ENCODE measurements at places on chromosomes 1 and 21. TPM values are rescaled to one million over a fixed set of nuclear protein-coding genes. Genes with fewer than 3 reads are reported as not detected.

The AGBL4 gene
- total RNA-seq = not detected

The BEND5 gene
- total RNA-seq = not detected

DNA sequence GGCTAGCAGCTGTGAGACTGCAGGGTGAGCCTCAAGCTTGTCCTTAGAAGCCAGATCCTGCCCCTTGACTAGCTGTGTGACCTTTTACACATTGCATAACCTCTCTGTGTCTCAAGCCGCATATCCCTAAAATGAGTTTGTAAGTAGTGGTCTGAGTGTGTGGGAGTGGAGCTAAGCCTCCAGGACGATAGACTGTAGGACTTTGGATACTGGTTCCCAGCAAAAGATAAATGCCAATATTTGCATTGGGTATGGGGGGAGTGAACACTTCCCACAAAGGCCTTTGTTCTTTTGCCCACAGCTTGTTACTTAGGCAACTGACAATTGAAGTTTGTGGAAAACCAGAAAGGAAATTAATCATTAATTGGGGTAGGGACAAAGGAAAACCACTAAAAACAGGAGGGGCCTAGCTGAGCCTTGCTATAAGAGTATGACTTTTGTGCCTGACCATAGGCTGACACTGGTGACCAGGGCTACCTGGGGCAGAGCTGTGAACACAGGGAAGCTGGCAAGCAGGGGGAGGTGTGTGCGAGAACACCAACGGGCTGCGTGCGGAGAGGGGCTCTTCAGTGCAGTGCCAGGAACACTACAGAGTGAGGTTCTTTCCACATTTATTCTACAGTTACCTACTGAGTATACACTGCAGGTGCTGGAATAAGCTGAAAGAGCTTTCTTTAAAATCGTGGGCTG is 102.4 kb upstream of the ETV3 start:
- DNase-seq = no peak

The IL19 gene
- not detected for total RNA-seq

DNA sequence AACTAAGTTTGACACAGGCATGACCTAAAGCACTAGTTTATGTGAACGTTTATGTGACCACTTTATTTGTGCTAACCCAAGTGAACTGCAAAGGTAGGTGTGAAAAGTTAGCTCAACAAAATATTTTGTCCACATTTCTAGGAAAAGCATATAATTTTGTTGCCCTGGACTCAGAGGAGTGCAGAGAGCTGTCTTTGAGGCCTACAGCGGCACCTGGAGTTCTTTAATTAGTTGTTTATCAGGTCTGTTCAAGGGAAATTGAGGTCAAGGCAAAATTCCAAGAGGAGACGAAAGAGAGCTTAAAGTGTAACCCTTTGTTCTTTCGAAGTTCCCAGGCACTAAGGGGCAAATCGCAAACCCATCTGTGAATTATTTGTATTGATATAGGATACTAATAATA is 1.3 kb downstream of the GIPC2 start:
- DNase-seq = no peak

- DNase-seq = no peak
These were observed 3.5 kb downstream of the DHCR24 start for GRCh38 chr1:54883349-54884102.

- DNase-seq = no peak
These were observed 181.0 kb upstream of the KLHDC7A start for GRCh38 chr1:18299441-18300338.

- DNase-seq = no peak
These were observed 367.9 kb upstream of the DUSP10 start for GRCh38 chr1:222109836-222110235.

- no peak for DNase-seq
These were observed 60.8 kb downstream of the ELK4 start for GRCh38 chr1:205570796-205571537.

DNA sequence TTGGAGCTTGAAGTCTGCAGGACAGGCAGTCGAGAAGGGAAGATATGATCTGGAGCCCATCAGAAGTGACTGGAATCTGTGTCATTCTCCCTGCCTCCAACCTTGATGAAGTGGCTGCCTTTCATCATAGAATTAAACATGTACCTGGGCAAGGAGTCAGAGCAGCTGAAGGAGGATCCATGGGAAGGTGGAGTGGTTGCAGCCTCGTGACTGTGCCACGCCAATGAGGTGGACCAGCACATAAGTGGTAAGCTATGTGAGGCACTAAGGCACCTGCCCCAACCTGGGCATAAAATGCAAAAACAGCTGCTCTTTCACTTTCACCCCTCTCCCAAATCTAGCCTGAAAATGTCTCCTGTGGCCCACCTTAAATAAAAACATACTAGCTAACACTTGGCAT is 7.3 kb downstream of the SLC22A15 start:
- no peak for DNase-seq

- no peak for DNase-seq
These were observed 446.8 kb downstream of the COL11A1 start for GRCh38 chr1:102661481-102661880.

The TRIM17 gene
- total RNA-seq = not detected

GRCh38 chr1:151143057-151143435 is 3.4 kb downstream of the SEMA6C start:
- DNase-seq = no peak

DNA sequence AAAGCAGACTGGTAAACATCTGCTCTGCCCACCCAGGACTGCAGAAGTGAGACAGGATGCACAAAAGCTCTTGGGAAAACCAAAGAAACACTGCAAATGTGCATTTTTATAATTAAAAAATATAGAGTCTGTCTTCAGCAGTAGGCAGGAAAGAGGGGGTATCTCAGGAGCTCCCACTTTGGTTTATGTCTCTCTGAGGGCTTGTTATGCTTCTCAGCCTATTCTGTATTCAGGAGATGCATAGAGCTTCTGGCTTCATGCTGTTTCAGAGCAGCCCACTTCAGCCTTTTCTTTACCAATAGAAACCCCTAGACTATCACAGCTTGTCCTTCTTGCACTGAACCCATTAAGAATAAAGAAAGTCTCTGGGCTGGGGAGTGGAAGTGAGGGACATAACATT is 148.0 kb downstream of the ROR1 start:
- no peak for DNase-seq

GRCh38 chr1:19327301-19327700 is 15.2 kb downstream of the SLC66A1 start:
- DNase-seq = no peak

GRCh38 chr1:18666317-18666920 is 35.8 kb downstream of the PAX7 start:
- DNase-seq = no peak

- DNase-seq = no peak
These were observed 288.4 kb downstream of the SMYD3 start for GRCh38 chr1:246218686-246219085.

- DNase-seq = no peak
These were observed 592.5 kb downstream of the PTPRU start for GRCh38 chr1:29828526-29829447.

DNA sequence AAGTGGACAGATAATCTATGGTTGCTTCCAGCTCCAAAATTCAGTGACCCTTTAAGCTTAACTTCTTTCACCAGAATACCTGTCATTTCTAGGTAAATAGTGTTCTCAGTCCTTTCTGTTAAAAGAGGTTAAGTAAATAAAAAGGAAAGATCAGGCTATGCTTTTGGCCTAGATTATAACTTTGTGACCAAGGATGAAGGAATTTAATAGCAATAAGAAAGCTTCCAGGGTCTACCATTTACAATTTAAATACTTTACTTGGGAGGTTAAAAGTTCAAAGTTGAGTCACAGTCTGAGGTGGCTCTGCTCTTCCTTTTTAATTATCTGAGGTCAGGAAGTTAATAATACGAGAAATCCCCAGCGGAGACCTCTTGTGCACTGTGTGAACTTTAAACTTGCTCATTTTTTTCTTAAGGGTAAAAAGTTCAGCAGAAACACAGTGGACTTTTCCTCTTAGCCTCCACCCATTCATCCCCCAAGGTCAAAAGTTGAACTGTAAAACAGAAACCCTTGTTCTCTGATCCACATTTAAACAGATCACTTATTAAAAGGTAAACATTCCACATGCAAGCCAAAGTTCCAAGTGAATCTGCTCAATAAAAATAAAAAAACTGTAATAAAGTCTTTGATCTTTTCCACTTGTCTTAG is 187.1 kb downstream of the NRIP1 start:
- DNase-seq = peak; percentile 28

The FAM43B gene
- total RNA-seq = not detected

The TACSTD2 gene
- total RNA-seq = not detected

The CIART gene
- total RNA-seq = 5.9 TPM

GRCh38 chr1:181423301-181423918 is 59.9 kb upstream of the CACNA1E start:
- DNase-seq = no peak

DNA sequence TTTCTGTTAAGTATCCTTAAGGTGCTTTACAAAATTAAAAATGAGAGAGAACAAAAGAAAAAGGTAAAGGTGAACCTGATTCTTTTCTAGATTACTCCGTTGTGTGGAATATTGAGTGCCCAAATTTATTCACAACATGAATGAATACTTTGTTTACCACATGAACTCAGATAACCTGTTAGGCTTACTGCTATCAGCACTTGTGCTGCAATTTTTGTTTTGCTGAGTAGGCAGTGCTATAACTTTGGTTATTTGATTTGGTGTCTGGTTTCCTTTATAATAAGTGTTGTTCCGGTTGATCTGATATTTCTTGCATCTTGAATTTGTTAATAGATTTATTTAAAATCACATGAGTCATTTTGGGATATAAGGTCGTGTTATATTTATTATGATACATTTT is 195.9 kb downstream of the NEGR1 start:
- no peak for DNase-seq

GRCh38 chr1:169594391-169594790 is 8.1 kb upstream of the F5 start:
- DNase-seq = no peak

DNA sequence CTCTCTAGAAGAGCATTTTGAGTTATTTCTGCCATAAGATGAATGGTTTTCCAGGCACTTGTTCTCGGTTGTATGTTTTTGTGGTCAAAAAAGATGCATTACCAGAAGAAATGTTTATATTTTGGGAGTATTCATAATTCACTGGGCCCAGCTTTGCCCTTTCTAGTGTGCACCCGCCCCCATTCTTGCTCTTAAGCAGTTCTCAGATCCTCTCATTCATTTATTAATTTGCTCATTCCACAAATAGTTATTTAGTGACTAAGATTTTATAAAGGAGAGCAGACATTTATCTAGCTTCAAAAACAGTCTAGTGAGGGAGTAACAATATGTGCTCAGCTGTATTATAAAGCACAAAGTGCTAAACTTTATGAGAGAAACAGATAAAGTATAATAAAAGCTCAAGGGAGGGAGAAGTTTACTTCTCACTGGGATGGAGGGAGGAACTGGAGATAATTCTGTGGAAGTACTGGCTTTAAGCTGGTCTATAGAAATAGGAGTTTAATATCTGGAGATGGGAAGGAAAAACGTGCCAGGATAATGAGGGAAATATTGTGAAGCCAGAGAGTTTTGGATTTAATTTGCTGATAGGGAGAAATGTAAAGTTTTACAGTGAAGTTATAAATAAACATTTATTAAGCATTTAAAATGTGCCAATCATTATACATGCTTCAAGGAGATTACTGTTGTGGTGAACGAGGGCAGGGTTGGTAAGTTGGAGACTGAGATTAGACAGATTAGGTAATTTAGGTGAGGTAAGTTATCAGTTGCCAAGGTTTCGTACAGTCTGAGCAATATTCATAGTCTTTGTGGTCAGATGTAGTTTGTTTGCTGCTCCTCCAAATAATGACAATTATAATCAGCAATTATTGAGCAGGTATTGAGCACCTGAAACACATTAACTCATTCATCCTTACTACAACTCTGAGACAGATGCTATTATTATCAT is 9.1 kb upstream of the MACF1 start:
- DNase-seq = peak; percentile 72

GRCh38 chr1:159181328-159182024 is 10.1 kb downstream of the CADM3 start:
- DNase-seq = no peak

GRCh38 chr21:30232011-30232410 is 16.1 kb upstream of the CLDN8 start:
- no peak for DNase-seq

DNA sequence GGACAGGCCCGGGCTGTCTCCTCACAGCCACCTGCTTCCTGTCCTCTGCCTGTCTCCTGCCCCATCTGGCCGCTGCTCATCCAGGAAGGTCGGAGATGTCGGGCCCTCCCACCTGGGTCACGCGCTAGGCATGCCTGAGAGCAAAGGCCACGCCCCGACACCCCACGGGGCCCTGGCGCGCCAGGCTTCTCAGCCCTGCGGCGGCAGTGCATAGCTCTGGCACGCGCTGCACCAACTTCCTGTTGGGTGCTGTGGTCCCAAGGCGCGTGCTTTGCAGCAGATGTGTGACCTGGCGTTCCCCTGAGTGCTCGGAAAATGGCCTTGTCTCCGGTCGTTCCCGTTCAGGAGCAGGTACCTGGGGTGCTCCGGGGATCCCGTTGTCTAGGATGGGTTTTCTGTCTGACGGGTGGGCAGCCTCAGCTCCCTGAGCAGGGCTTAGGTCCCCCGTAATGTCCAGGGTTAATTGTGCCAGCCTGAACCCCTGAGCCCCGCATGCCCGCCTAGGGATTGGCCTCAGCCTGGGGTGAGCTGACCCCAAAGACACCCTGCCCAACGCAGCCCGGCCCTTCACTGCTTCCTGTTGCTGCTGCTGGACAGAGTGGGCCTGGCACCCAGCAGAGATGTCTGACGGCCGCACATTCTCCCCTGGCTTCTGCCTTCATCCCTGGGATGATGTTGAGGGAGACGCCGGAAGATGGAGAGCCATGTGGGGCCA is 19.4 kb upstream of the KCNAB2 start:
- DNase-seq = no peak

GRCh38 chr1:186869526-186870228 is 40.9 kb downstream of the PLA2G4A start:
- DNase-seq = no peak

Data from SJSA1 (cell line).